ENCODE measurements at places on chromosomes 1 and 21.

DNA sequence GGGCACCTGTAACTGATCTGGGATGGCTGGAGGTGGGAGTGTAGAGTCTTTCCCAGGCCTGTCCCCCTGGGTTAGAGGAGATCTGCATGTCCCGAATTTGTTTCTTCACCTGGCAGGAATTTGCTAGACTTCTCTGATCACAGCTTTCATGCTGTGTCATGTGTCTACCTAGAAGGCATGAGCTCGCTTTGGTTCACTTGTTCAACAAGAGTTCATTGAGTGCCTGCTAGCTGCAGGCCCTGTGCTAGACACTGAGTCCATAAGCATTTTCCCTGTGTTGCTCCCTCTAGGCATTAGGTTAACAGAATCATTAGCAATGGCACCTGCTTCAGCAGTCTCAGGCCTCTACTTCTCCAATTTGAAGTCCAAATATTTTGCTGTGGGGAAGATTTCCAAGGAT is 101.6 kb downstream of the MTR start:
- no peak for DNase-seq

GRCh38 chr21:41755258-41755933 is 11.5 kb downstream of the RIPK4 start:
- no peak for DNase-seq

GRCh38 chr1:174786760-174787159 is 213.0 kb upstream of the CACYBP start:
- no peak for DNase-seq

GRCh38 chr1:25040122-25040685 is 110.1 kb upstream of the RUNX3 start:
- no peak for DNase-seq

DNA sequence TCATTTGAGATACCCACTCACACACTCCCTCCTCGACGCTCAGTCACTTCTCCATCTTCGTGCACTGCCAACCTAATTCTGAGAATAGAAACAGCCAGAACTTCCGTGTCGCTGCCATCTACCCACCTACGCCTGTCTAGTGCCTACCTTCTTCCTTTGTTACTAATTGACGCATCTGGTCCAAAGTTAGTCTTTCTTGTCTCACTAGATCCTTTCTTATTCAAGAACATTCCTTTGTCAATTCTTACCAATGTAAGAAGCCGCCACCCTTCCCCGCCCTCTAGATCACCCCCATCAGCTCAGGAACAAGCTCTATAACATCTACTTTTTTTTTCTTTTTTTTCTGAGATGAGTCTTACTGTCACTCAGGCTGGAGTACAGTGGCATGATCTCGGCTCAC is 3.7 kb downstream of the PADI6 start:
- DNase-seq = no peak

DNA sequence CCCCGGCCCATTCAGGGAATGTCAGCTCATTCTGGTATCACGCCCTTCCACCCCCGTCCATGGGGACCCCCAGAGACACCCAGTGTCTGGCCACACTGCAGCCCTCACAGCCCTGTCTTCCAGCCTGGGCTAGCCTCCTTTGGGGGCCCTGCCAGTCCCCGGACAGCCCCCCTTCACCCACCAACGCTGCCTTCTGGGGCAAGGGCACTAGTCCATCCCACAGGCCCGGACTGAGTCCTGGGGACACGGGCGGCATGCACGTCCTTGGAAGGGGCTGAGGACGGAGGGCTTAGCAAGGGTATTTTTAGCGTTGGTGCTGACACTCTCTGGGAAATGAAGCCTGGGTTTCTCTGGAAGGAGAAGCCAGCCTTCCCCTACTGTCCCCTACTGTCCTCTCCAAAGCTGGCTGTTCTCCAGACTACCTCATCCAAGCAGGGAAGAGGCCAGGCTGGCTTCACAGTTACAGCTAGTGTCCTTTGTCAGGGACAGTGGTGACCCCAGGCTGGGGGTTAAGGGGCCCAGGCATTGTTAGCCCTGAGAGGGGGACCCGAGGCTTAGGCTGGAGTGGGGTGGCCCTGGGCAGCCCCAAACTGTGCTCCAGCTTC is 39.5 kb downstream of the COQ8A start:
- DNase-seq = no peak

DNA sequence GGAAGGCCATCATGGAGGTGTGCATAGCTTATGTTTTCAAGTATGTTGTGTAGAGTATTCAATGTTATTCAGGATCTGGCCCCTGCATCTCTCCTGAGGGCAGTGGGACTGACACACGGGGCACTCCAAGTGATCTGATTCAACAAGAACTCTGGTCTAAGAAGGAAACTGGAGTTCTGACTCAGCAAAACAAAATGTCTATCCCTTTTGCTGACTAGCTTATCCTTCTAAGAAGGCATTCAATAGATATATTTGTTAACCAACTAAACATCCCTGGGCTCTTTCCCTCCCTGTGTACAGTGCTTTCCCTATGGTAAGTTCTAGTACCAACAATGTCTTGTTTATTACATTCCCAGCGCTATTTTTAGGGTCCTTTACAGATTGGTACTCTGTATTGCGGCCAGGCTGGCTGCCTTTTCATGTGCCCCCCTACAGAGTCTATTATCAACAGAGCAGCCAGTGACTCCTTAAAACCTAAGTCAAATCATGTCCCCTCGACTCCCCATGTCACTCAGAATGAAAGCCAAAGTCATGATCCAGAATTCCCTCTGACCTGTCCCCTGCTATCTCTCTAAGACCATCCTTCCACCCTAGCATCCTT is 304.9 kb downstream of the KCNH1 start:
- DNase-seq = no peak

GRCh38 chr1:152224093-152224492 is at the start of gene HRNR:
Gene HRNR (minus strand): TSS chr1:152224193. CDS start chr1:152223253, 940 bp downstream.
- no peak for DNase-seq

- DNase-seq = no peak
These were observed 8.8 kb upstream of the RNF223 start for GRCh38 chr1:1082776-1083415.

DNA sequence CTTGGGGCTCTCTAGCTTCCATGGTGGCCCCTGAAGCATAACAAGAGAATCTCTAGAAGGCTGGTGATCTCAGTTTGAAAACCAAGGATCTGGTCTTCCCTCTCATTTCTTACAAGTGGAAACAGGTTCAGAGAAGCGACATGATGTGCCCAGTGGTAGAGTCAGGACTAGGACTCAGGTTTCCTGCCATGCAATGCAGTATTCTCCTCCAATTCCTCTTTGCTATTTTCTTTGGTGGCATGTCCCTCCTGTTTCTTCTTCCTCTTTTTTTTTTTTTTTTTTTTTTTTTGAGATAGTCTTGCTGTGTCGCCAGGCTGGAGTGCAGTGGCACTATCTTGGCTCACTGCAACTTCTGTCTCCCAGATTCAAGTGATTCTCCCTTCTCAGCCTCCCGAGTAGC is 195.6 kb upstream of the C1orf105 start:
- DNase-seq = no peak

- DNase-seq = no peak
These were observed 116.1 kb downstream of the CDC7 start for GRCh38 chr1:91616712-91617111.

- DNase-seq = no peak
These were observed 9.4 kb downstream of the KIAA1614 start for GRCh38 chr1:180921891-180922630.

DNA sequence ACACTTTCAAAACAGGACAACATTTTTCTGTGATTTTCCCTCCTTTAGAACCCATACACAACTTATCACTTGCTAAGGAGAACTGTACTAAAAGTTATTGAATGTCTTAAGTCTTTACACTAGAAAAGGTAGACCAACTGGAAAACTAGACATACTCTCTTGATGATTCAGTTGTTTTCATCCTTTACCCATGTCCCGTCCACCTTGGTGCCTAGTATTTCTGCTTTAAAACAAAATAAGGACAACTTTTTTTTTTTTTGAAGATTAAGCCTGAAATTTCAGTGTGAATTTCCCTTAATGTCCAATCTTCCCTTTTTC is 4.5 kb downstream of the CDKN2C start:
- peak; percentile 35 for DNase-seq

- no peak for DNase-seq
These were observed 28.9 kb upstream of the HPDL start for GRCh38 chr1:45297666-45298356.

GRCh38 chr1:99539131-99539530 is 106.8 kb upstream of the PALMD start:
- no peak for DNase-seq

DNA sequence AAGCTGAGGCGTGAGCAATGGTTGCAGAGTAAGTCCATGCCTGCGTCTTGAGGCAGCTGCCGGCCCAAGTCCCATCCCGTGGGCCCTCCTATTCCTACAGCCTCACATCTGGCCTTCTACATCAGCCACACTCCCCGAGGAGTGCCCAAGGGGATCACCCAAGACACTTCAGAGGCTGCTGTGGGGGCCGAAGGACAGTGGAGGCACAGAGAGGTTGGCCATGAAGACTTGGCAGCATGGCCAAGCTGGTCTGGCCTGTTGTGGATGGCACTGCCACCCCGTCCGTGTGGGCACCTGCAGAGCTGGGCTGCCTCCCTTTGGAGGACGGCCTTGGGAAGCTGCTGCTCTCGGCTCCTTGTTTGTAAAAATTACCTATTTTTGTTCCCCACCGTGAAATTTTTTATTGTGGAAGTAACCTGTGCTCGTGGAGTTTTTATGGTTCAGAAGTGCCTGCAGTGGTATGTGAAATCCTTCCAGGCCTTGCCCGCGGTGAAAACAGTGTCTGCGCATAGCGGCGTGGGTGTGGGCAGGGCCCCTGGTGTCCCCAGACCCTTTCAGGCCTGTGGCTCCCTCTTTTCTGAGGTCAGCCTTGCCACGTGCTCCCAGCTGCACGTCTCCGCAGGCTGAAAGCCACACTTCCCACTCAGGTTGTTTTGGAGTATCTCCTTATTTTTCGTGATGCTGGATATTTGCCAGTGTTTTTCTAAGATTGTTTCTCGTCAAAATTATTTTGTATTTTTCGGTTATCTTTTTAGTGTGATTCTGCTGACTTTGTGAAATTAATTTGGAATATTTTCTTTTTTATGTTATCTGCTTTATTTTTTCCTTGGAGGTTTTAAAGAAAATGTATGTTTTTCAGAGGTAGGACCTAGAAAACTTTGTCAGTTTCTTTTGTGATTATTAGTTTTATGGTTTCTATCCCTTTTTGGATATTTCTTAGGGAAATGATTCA is 20.6 kb downstream of the SLX9 start:
- no peak for DNase-seq

- no peak for DNase-seq
These were observed 245.2 kb downstream of the TRABD2B start for GRCh38 chr1:47751996-47752451.

DNA sequence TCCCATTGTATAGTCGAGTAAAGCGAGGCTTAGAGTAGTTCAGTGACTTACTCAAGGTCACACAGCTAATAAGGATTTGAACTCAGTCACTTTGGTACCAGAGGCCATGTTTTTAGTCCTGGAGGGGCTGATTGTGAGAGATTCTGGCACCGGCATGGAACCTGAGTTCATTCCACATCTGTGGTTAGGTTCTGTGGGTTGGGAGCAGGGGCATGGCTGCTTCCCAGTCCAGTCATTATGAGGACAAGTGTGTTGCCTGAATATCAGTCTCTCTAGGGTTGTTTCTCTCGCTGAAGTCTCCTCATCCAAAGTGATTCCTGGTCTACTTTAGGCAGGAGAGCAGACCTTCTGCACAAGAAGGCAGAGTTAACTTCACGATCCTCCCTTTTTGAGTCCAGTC is 90.6 kb downstream of the C1orf94 start:
- DNase-seq = no peak

GRCh38 chr1:78255383-78255782 is 209.6 kb downstream of the GIPC2 start:
- DNase-seq = peak; percentile 70

- DNase-seq = no peak
These were observed 11.3 kb upstream of the PPIE start for GRCh38 chr1:39727221-39727931.

DNA sequence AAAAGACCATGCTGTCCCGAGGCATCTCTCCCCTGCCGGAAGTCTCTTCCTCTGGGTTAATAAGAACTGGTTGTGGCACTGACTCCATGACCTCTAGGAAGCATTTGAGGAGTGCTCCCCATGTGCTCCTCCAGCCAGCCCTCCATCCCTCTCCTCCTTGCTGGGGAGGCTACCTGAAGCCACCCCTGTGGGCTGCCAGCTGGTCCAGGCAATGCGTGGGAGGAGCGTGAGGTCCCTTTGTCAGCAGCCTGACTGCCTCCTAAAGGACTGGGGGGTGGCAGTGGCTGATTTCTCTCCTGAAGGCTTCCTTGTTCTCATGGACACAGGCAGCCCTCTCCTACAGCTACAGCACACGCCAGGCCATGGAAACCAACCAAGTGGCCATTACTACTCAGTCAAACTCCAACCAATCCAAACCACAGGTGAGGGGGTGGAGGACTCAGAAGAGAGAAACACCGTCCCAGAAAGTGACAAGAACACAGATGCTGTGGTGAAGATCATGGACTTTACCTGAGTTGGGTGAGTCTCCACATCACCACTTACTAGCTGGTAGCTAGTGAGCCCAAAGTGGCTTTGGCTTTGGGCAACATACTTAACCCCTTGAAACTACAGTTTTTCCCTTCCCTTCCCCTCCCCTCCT is 35.2 kb downstream of the NENF start:
- DNase-seq = peak; percentile 33

All from PC-3 (cell line).